ENCODE measurements at places on chromosomes 5 and 9. TPM values are rescaled to one million over a fixed set of nuclear protein-coding genes. Genes with fewer than 3 reads are reported as not detected.
A peak's percentile ranks its signal among the peaks of the same experiment; 100 is the strongest.

GRCh38 chr5:65570598-65571226 is 7.6 kb downstream of the PPWD1 start:
- DNase-seq, result no peak

GRCh38 chr5:109170629-109171350 is 239.0 kb downstream of the PJA2 start:
- no peak for DNase-seq

DNA sequence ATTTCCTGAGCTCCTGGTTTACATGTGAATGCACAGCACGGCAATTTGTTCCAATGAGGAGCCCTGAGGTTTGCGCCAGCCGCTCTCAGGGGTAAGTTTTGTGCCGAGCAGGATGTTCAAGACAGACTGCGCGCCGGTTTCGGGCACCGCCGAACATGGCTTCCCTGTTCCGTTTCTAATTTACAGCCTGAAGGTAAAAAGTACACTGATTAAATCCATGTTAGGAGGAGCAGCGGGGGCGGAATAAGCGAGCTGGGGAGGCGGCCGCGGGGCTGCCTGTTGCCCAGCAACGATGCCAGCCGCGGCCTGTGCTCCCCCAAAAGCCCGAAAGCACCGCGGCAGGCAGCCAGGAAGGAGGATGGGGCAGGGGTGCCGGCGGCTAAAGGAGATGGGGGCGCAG is 6.4 kb downstream of the SOWAHA start:
- DNase-seq, result no peak

GRCh38 chr5:37840053-37841034 is 503 bp upstream of the GDNF start:
- peak; percentile 23 for DNase-seq

The GPR150 gene
- not detected for total RNA-seq

The RAB3C gene
- 0.40 TPM for total RNA-seq

The CDHR2 gene
- not detected for total RNA-seq

GRCh38 chr5:144249755-144250464 is 79.2 kb downstream of the KCTD16 start:
- DNase-seq, result no peak

The DRD1 gene
- total RNA-seq, result not detected

The AP3B1 gene
- 86.6 TPM for total RNA-seq

- DNase-seq, result peak; percentile 63
Measured at GRCh38 chr9:92986176-92987119, 39.1 kb downstream of the FGD3 start.

- no peak for DNase-seq
Measured at GRCh38 chr5:14687023-14687665, 22.6 kb downstream of the OTULIN start.

DNA sequence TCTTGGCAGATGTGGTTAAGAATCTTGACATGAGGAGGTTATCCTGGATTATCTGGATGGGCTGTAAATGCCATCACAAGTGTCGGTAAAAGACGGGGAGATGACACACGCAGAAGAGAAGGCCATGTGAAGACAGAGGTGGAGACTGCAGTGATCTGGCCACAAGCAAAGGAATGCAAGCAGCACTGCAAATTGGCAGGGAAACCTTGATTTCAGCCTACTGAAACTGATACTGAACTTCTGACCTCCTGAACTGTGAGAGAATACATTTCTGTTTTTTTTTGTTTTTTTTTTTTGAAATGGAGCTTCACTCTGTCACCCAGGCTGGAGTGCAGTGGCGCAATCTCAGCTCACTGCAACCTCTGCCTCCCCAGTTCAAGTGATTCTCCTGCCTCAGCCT is 92.4 kb upstream of the NFIL3 start:
- no peak for DNase-seq

The GRXCR2 gene
- not detected for total RNA-seq

The PCDHGC3 gene
- 24.7 TPM for total RNA-seq

The CD14 gene
- 18.5 TPM for total RNA-seq

DNA sequence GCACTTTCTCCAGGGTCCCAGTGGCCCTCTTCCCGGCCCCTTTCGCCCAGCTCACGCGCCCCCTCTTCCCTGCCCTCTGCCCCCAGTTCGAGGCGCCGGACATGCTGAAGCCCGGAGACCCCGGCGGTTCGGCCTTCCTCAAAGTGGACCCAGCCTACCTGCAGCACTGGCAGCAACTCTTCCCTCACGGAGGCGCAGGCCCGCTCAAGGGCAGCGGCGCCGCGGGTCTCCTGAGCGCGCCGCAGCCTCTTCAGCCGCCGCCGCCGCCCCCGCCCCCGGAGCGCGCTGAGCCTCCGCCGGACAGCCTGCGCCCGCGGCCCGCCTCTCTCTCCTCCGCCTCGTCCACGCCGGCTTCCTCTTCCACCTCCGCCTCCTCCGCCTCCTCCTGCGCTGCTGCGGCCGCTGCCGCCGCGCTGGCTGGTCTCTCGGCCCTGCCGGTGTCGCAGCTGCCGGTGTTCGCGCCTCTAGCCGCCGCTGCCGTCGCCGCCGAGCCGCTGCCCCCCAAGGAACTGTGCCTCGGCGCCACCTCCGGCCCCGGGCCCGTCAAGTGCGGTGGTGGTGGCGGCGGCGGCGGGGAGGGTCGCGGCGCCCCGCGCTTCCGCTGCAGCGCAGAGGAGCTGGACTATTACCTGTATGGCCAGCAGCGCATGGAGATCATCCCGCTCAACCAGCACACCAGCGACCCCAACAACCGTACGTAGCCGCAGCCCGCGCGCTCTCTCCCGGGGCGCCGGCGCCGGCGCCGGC is 1.0 kb downstream of the PRDM6 start:
- no peak for DNase-seq

The SCGB3A2 gene
- not detected for total RNA-seq

The LRRC19 gene
- not detected for total RNA-seq

DNA sequence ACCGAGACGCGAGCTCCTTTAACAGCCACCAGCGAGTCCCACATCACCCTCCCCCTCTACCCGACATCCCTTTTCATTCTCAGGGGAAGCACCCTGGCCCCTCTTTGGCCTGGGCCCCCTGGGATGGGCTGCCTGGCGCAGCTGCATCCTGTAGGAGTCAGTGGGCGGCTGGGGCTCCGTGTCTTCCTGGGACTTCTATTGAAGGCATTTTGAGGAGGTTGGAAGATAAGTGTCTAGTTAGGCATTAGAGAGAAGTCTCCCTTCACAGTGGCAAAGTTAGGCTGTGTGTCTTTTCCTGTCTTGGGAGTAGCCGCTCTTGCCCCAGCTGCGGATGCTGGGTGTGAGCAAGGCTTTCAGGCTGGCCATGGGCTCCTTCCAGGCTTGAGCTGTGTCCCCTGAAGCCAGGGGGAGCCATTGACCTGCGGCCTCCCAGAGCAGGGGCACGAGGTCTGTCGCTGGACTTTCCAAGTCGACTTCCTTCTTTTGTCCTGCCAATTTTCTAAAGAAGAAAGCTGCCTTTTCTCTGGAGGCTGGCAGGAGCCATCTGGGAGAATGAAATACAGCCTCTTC is 18.6 kb upstream of the NKD2 start:
- DNase-seq, result no peak

GRCh38 chr5:81204205-81204604 is 28.9 kb upstream of the CKMT2 start:
- DNase-seq, result no peak

The FSD1L gene
- 5.9 TPM for total RNA-seq

GRCh38 chr9:129607027-129607387 is 13.9 kb downstream of the C9orf50 start:
- DNase-seq, result no peak

DNA sequence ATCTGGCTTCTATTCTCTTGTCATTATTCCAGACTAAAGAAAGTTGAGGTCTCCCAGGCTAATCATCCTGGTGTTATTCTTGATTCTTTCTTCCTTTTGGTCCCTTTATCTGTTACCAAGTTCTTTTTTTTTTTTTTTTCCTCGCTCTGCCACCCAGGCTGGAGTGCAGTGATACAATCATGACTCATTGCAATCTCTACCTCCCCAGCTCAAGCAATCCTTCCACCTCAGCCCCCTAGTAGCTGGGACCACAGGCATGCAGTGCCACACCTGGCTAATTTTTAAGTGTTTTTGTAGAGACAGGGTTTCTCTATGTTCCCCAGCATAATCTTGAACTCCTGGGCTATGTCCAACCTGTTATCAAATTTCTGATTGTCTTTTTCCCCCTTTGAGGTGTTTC is 126.6 kb upstream of the DHFR start:
- DNase-seq, result peak; percentile 75

DNA sequence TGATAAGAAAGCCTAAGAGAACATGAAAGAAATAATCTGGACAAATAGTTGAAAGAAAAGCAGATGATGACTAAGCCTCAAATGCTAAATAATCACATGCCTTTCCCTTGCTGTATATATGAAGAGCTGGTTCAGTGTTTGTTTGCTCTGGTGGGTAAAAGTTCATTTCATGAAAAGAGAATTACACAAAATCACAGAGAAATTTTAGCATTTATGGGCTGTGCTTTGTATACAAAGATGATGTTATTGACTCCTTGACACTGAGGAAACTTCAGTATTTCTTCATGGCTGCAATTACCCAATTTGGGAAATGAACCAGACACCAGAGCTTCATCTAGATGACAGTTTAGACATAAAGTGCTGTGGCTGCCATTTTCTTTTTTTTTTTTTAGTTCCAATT is 527.2 kb downstream of the NR2F1-AS1 start:
- no peak for DNase-seq

GRCh38 chr5:66351813-66352212 is 207.7 kb downstream of the SREK1 start:
- DNase-seq, result no peak

DNA sequence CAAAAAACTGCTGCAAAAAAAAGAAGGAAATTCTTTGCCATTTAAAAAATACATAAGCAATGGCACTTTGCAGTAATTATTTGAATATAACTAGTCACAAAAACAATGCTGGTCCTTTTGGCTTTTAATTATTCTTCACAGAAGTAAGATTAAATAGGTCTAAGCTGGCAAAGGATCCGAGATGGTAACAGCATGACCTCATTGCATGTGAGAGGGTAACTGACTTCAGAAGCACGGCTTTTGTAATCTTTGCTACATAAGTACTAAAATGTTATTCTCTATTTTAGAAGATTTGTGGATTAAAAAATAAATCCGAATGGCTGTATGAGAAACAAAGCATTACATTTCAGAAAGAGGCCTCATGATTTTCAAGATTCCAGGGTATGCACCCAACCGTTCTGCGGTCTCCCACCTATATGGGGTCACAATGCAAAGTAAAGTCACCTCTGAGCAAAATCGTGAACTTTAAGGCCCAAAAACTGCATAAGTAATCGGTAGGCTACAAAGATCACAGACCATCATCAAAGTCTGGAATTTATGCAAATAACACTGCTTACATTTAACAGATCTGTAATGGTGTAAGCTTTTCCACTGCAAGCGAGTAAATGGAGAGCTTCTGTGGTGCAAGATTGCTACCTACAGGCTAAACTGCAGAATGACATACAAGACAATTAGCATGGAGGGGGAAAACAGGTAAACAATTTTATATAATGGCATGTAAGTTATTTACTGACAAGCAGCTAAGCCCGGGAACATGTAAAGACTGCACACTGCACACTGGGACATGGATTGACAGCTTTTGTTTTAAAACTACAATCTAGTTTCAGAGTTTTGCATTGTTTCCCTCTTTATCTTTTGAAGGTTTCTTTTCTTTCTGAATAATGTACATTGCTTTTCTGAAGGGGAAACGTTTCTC is 231.6 kb downstream of the SLF1 start:
- DNase-seq, result peak; percentile 7

GRCh38 chr5:153130296-153130695 is 360.2 kb upstream of the GRIA1 start:
- DNase-seq, result no peak

The CLIC3 gene
- total RNA-seq, result 240 TPM

GRCh38 chr5:168282120-168282519 is 9.3 kb upstream of the WWC1 start:
- peak; percentile 51 for DNase-seq

DNA sequence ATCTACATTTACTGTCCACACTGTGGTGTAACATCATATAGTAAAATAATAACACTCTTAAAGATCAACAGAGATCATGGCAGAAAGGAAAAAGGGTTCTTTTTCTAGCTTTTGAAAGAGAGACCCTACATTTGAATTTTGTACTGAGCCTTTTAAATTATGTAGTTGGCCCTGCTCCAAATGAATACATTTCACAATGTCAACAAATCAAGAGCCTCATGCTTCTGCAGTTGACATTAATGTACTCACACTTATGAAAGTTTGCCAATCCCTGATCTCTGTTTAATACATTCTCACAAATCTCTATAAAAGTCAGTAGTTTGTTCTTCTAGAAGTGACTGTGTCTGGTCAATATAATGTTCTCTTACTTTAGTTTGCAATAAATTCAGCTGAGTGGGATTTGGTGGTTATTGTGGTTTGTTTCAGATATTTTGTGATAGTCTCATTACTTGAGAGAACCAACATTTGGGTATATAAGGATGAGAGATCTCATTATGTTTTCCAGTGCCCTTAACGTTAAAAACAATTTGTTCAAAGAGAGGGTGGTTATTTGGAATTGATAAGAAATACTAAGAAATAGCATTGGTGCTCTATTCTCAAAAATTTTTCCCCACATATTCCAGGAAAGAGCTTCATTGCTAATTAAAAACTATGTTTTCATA is 277.8 kb upstream of the FTMT start:
- DNase-seq, result no peak

The DIRAS2 gene
- 4.9 TPM for total RNA-seq

- no peak for DNase-seq
Measured at GRCh38 chr5:31383734-31384133, 148.2 kb downstream of the DROSHA start.

DNA sequence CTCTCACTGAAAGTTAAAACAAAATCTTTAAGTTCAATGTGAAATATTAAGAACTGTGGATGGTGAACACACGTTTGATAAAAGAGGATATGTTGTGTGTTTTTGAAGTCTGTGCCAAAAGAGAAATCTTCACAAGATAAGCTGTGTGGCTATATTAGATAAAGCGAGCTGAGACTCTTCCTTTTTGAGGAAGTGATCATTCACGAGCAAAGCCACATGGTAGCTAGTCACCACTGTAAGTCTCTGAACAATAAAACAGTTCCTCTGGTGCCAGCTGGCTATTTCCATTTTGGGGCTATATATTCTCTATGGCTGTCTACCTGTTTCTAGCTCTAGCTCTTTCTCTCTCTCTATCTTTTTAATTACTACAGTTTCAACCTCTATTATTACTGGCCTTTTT is 1849.2 kb upstream of the C9orf72 start:
- no peak for DNase-seq

DNA sequence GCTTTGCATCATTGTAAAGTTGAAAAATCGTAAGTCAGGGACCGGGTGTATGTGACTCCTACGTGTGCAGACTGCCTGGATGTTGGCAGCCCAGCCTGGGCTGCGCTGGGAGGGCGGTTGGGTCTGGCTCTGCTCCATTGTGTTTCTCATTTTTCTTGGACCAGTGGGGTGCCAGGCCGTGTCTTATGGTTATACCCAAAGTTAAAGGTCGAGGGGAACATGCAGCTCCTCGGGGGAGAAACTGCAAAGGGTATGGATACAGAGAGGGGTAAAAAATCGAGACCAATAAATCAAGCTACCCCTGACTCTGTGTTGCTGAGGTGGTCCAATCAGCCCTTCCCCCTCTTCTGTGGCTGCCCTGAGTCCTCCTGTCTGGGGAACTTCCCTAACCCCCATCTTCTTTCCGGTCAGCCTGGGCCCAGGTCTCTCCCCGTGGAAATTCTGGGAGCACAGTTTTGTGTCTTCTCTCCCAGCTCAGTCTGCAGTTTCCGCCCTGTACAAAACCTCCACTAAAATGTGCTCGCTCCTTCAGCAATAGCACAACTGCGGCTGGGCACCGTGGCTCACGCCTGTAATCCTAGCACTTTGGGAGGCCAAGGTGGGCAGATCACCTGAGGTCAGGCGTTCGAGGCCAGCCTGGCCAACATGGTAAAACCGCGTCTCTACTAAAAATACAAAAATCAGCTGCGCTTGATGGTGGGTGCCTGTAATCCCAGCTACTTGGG is 34.1 kb upstream of the UNC5A start:
- DNase-seq, result no peak

Data from thyroid gland (tissue), 4 donors.